ENCODE measurements at places on chromosomes 3 and 15.

- no peak for DNase-seq
Observed at GRCh38 chr3:60080648-60081047, 1030.8 kb upstream of the CFAP20DC start.

- DNase-seq = no peak
Observed at GRCh38 chr15:31464216-31465082, 137.8 kb downstream of the KLF13 start.

- peak; percentile 13 for DNase-seq
Observed at GRCh38 chr3:153756816-153757215, 364.4 kb upstream of the ARHGEF26 start.

GRCh38 chr3:196788528-196788927, 48.9 kb downstream of the PAK2 start:
- no peak for DNase-seq

- DNase-seq = no peak
Observed at GRCh38 chr3:71185733-71186455, 397.6 kb downstream of the FOXP1 start.

GRCh38 chr3:43793648-43794372, 103.1 kb downstream of the ABHD5 start:
- DNase-seq = no peak

- no peak for DNase-seq
Observed at GRCh38 chr3:64552160-64552559, 135.6 kb downstream of the ADAMTS9 start.

- DNase-seq = no peak
Observed at GRCh38 chr3:191008074-191008473, 145.6 kb upstream of the GMNC start.

GRCh38 chr3:63617391-63617790, 35.1 kb upstream of the SNTN start:
- DNase-seq = no peak

- DNase-seq = peak; percentile 81
Observed at GRCh38 chr3:142586803-142587406, 8.4 kb upstream of the ATR start.

- no peak for DNase-seq
Observed at GRCh38 chr3:55164876-55165275, 237.0 kb upstream of the LRTM1 start.

DNA sequence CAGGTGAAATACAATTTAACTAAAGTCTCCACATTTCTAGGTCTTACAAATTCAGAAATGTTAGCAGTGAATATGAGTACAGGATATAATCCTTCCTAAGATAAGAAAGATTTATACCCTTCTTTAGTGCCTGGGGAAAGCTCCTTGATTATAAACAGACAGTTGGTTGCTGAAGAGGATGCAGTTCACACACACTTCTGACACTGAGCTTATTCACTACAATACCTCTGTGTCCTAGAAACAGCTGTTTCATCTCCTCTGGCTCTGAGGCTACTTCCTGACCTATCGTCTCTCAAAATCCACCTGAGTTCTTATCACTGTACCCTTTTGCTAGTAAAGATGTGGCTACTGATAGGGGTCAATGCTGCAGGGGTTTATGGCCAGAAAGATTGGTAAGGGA, 57.1 kb downstream of the TP63 start:
- no peak for DNase-seq

DNA sequence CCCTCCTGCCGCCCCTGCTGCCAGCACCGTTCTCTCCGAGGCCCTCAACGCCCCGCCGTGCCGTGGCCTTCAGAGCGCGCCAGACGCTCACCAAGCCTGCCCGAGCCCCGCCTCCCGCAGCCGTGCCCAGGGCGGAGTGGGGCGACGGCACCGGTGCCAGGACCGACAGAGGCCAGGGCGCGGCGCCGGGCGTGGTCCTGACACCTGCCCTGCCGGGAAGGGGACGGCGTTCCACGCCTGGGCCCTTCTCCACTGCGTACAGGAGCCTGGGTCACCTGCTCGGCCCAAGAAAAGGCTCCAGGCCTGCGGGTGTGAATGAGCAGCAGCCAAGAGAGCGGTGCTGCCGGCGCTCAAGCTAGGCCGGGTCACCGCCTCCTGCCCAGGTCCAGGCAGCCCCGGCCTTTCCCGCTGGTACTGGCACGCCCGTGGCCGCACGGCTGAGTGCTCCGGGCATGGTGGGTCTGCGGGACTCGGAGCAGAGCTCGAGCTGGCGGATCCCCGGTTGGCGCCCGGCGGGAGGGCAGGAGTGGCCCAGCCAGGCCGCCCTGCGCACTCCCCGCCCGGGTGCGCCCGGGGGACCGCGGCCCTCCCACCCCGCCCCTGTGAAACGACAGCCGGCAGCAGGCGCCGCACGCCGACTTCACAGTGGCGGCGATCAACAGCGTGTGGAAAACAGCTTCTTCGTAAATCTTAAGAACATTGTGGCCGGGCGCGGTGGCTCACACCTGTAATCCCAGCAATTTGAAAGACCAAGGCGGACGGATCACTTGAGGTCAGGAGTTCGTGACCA, 4.2 kb downstream of the OCA2 start:
- no peak for DNase-seq

DNA sequence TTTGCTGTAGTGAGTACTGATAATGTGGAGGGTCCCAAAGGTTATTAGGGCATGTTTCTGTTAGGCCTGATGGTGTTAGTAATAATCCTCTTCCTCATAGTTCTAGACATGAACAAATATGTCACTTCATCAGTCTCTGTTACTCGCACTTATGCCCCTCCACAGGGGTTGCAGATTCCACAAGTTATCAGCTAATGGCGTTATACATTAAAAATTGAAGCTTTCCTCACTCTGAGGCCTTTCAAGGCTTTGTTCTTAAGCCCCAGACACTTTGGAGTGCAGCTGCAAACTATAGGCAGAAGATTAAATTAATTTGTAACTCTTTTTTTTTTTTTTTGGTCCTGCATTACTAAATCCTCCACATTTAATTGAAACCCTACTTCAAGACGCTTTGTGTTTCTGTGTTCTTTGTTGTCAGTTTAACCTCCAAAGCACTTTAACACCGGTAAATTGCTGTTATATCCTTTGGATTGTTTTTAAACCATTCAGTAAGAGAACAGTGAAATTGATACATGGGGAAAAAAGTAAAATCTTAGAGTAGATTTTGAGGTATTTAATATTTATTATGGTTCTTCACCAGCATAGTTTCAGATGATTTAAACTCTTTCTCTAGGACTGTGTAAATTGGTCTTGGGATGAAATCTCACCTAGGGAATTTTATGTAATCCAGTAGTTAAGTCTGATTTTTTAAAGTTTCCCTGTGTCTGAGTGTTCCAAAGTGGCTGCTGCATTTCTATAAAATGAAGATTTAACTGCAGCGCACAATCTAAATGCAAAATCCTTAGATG, 103.1 kb upstream of the SKOR1 start:
- DNase-seq = no peak

- DNase-seq = peak; percentile 98
Observed at GRCh38 chr3:134464064-134464688, 21.6 kb downstream of the ANAPC13 start.

DNA sequence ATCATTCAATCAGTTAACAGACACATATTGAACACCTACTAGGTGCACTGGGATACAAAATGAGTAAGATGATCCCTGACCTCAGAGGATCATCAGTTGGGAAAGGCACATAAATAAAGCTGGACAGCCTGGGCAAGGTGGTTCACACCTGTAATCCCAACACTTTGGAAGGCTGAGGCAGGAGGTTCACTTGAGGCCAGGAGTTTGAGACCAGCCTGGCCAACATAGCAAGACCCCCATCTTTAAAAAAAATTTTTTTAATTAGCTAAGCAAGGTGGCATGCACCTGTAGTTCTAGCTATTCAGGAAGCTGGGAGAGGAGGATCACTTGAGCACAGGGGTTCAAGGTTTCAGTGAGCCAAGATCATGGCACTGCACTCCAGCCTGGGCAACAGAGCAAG, 3.7 kb upstream of the KLHL24 start:
- DNase-seq = no peak

GRCh38 chr3:77096966-77097890, 57.3 kb downstream of the ROBO2 start:
- DNase-seq = no peak

GRCh38 chr3:149969110-149969939, 1.4 kb downstream of the PFN2 start:
- DNase-seq = peak; percentile 88

- no peak for DNase-seq
Observed at GRCh38 chr15:88688394-88688933, 49.6 kb downstream of the ISG20 start.

- DNase-seq = peak; percentile 96
Observed at GRCh38 chr3:9422712-9423424, 25.5 kb downstream of the SETD5 start.

DNA sequence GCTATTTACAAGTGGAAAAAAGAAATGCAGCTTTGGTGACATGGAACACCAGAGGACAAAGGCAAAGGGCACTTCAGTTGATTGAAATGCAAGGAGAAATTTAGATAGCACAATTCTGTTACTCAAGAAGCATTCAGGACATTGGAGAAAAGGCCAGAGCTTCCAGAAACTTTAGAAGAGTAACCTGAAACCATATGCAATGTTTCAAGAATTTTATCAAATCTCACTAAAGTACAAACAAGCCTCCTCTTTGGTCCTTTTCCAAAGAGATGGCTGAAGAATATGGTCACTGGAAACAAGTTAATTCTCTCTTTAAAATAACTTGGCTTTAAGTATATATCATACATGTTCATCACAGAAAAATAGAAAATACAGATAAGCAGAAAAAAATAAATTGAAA, 14.6 kb upstream of the LMOD3 start:
- no peak for DNase-seq

- DNase-seq = no peak
Observed at GRCh38 chr15:59256482-59256881, 49.8 kb downstream of the LDHAL6B start.

- peak; percentile 12 for DNase-seq
Observed at GRCh38 chr3:70914862-70915261, 602.4 kb upstream of the MDFIC2 start.

- no peak for DNase-seq
Observed at GRCh38 chr15:89486726-89487050, 9.7 kb downstream of the RHCG start.

- DNase-seq = no peak
Observed at GRCh38 chr3:106720510-106720909, 656.7 kb upstream of the CCDC54 start.

DNA sequence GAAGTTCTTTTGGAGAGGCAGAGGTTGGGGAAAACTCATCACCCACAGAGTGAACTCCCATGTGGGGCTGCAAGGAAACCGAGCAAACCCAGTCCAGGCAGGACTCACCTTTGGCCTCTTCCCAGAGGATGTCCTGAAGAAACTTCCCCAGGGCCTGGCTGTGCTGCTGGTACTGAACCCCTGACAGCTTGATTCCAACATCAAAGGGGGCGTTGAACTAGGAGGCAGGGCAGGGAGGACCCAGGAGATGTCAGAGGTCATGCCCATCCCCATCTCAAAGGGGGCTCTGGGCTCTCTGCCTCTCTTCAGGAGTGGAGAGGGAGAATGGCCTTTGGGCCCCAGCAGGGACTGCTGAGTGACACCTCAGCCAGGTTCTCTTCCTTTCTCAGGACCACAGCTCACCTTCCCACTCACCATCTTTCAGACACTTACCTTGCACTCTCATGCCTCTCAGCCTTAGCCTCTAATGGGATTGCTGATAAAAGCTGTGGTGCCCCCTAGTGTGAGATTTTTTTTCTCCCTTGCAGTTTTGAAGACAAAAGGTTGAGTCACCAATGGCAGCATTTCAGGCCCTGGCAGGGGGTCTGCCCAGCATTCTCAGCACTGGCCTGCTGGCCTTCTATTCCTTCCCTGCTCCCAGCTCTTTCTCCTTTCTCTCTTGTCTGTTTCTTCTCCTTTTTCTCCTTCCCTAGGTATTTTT, 6.0 kb downstream of the GHRL start:
- DNase-seq = peak; percentile 19

DNA sequence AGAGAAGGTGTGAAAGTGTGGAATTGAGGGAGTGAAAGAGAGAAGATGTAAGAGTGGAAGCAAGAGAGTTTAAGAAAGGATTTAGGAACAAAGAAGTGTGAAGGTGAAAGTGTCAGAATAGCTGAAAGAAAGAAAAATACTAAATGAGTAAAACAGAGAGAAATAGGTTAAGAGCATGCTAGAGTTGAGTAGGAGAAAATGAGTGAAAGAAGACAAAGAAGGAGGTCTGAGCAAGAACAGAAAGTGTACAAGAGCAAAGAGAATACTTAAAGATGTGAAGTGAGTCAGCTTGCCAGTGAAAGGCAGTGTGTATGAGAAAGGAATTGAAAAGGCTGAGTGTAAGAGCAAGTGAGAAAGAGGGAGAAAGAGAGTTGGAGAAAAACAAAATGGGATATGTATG, 348.8 kb upstream of the BCHE start:
- DNase-seq = no peak

GRCh38 chr3:21777821-21778220, 26.8 kb upstream of the ZNF385D start:
- no peak for DNase-seq

- DNase-seq = no peak
Observed at GRCh38 chr15:44308415-44308814, 19.9 kb downstream of the GOLM2 start.

Measured in fibroblast of gingiva (primary cell).